ENCODE measurements at places on chromosomes 11 and 22. TPM values are rescaled to one million over a fixed set of nuclear protein-coding genes. Genes with fewer than 3 reads are reported as not detected.

The OR52E8 gene
- not detected for total RNA-seq

The BATF2 gene
- 0.52 TPM for total RNA-seq

The IGLL1 gene
- total RNA-seq, result not detected

The KBTBD3 gene
- 3.1 TPM for total RNA-seq

The SUN2 gene
- total RNA-seq, result 40.2 TPM

All from skeletal muscle tissue (tissue), 5 donors.